Inflammatory macrophage treated with lipopolysaccharide for 4 hours (primary cell): ENCODE measurements at places on chromosomes 7 and 10.

- peak; percentile 60 for DNase-seq
Observed at GRCh38 chr7:146961617-146962016, 845.0 kb downstream of the CNTNAP2 start.

GRCh38 chr10:93859049-93859655 is 34.6 kb upstream of the SLC35G1 start:
- no peak for DNase-seq

- no peak for DNase-seq
Observed at GRCh38 chr7:135208102-135208793, 3.1 kb downstream of the WDR91 start.

DNA sequence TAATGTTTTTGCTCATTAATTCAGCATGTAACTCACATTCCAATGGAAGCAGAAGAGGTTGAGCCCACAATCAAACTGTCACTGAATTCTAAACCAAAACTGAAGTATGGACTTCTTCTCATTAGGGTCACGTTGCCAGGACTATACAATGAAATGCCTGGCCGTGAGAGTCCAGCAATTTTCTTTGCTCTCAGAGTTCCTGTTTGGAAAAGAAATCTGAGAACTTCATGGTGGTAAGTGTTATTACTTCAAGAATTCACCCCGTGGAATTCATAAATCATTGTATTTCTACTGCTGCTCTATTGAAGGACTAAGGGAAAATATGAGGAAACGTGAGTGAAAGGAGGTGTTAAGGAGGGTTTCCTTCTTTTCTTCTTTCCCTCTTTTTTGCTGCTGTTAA is 441.8 kb upstream of the AKR1E2 start:
- no peak for DNase-seq

DNA sequence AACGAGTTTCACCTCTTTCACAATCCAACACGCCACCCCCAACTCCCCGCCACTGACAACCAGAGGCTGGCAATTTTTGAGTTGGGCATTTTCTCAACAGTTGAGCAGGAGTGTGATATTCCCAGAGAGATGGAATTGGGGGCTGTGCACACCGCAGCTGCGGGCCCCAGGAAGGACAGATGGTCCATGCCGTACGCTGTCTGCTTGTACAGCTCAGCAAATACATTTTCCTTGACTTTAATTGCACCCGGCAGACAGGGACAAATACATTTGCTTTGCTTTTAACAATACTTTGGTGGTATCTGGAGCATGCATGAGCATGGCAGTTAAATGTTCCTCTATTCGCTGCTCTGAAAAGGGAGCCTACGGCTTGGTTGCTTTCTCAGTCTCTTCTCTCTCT is 354.2 kb upstream of the DPP6 start:
- DNase-seq, result no peak

- DNase-seq, result no peak
Observed at GRCh38 chr7:139783647-139784385, 6.0 kb upstream of the HIPK2 start.

DNA sequence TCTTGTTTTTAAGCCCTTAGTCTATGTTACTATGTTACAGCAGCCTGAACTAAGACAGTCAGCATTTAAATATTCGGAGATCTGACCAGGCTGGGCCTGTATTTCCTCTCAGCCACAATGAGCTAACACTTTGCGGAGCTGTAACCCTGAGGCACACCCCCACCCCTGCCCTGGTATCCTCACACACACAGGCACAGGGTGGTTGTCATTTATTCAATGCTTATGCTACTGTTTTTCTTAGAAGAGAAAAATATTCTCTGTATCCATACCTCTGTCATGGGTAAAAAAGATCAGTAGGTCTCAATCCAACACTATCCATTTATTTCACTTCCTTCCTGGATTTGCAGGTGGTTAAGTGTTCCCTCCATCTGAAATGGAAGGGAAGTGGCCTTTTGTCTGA is 80.3 kb upstream of the TRIL start:
- DNase-seq, result no peak

DNA sequence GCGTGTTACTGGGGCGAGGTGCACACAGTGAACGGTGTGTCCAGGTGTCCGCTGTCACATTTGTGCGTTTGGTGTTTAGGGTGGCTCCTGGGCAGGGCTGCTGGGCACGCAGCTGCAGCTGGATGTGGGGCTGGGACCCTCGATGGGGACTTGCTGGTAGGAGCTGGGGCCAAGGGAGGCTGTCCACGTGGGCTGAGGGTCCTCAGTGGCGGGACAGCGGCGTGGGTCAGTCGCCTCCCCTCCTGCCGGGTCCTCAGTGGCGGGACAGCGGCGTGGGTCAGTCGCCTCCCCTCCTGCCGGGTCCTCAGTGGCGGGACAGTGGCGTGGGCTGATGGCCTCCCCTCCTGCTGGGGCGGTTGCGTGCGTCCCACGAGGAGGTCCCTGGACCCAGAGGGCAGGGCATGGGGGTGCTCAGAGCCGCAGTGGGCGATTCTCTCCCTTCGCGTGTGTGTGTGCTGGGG is 68.5 kb downstream of the INPP5A start:
- DNase-seq, result no peak

GRCh38 chr7:141333459-141333858 is 217.8 kb upstream of the AGK start:
- DNase-seq, result no peak

- no peak for DNase-seq
Observed at GRCh38 chr7:35261041-35261440, 7.1 kb upstream of the TBX20 start.

DNA sequence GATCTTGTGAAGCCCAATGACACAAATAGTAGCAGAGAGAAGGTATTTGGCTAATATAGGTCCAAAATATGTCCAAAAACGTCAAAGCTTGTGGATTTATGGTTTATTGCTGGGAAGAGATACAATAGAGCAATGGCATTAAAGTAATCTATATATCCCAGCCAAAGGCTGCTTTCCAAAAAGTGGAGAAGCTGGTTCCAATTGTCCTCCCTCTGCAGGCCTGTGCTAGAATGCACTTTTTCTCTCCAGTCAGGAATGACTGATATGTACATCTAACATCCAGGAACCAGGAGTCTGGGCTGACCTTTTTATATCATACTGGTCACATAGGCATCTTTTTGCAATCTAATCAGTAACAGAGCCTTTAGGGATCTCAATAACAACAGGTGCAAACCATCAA is 167.1 kb upstream of the FAM3C start:
- no peak for DNase-seq

DNA sequence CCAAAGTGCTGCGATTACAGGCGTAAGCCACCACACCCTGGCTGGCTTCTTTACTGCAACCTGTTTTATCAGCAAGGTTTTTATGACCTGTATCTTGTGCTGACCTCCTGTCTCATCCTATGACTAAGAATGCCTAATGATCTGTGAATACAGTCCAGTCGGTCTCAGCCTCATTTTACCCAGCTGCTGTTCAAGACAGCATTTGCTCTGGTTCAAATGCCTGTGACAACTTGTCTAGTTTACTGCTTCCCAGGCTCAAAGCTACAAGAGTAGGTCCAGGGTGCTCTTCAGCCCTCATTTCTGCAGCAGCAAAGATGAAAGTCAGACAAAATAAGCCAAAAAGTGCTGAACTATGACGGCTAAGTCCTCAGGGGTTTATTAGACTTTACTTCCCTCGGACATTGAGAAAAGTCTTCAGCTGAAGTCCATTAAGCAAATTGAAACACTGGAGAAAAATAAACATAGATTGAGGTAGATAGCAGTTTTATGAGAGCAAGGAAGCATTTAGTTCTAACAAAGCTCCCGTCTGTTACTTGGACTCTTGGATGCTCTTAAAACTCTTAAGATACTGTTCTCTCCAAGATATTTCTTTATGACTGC is 12.5 kb upstream of the LYZL1 start:
- no peak for DNase-seq

DNA sequence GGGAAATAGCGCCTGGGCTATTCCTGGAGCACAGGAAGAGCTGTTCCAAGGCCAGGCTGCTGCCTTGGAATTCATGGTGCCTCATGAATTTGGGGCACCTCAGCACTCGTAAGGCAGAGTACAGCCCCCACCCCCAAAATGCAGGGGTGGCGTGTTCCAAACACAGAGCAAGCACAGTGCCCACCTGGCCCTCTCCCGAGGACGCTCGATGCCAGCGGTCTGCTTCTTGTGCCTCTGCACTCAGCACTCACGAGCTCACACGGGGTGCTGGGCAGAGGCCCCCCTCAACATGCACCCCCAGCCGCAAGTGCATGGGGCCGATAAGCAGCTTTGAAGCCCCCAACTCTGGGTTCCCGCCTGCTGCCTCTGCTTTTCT is 60.1 kb downstream of the ZRANB1 start:
- no peak for DNase-seq

GRCh38 chr7:157555944-157556641 is 219.3 kb downstream of the DNAJB6 start:
- DNase-seq, result no peak

DNA sequence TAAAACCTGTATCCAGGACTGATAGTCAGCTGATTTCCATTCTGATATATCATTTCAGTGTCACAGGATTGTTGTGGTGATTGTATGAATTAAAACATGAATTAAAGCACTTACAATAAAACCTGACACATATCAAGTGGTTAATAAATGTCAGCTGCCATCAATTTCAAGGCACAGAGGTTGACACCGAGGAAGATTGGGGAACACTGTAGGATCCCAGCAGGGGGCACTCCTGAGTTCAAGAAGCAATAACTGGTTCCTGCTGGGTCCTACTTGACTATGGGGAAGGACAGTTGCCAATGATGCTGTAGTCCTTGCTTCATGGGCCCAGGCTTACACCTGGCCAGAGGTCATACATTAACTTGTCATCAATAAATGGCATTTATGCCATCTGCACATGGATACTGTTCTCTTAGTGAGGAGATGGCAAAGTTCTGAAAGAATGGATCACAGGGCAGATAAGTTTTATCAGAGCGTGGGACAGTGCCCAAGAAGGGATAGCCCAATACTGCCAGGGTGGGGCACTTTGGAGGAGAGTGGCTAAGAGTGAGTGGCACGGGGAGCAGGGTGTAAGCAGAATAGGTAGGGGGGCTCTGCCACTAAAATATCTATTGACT is 24.1 kb downstream of the FZD1 start:
- peak; percentile 66 for DNase-seq

GRCh38 chr10:91210435-91210834 is 10.0 kb upstream of the PCGF5 start:
- no peak for DNase-seq

DNA sequence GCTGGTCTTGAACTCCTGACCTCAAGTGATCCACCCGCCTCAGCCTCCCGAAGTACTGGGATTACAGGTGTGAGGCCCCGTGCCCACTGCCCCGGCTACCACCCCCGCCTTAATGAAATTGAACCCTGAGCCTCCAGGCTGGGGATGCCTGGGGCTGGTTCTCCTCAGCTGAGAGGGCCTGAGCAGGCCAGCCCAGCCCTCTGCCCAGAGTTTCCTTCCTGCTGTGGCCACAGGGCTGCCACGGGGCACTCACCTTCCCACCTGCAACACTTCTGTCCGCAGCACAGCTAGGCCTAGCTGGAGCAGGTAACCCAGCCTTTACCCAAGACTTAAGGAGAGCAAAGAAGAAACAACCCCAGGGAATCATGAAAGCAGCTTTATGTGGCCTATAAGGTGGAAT is 78.1 kb upstream of the ANLN start:
- no peak for DNase-seq

GRCh38 chr10:5413012-5413938 is 918 bp downstream of the NET1 start:
- peak; percentile 34 for DNase-seq

DNA sequence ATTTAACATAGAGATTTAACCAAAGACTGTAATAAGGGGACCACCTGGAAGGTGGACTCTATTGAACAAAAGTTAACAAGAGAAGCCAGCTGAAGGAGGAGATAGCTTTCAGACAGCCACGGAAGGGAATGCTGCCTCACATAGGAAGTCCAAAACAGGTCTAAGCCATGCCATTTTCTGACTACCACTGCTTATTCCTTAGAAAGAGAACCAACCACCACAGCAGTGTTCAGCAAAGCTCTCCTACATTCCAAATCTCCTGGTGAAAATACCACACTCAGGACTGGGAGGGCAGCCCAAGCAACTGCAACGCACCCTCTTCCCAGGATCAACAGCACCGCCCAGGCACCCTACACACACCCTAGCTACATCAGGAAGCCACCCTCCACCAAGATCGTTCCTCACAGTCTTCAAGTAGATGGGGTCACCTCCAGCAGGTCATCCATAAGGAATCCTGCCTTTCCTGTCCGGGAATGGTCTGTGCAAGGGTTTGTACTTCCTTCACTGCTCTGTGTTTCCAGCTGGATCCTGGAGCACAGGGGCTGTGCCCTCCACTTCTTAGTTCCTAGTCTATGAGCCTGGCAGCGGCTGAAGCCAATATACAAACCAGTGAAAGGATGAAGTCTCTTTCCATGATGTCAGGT is 2.5 kb downstream of the KIAA1549 start:
- DNase-seq, result no peak

DNA sequence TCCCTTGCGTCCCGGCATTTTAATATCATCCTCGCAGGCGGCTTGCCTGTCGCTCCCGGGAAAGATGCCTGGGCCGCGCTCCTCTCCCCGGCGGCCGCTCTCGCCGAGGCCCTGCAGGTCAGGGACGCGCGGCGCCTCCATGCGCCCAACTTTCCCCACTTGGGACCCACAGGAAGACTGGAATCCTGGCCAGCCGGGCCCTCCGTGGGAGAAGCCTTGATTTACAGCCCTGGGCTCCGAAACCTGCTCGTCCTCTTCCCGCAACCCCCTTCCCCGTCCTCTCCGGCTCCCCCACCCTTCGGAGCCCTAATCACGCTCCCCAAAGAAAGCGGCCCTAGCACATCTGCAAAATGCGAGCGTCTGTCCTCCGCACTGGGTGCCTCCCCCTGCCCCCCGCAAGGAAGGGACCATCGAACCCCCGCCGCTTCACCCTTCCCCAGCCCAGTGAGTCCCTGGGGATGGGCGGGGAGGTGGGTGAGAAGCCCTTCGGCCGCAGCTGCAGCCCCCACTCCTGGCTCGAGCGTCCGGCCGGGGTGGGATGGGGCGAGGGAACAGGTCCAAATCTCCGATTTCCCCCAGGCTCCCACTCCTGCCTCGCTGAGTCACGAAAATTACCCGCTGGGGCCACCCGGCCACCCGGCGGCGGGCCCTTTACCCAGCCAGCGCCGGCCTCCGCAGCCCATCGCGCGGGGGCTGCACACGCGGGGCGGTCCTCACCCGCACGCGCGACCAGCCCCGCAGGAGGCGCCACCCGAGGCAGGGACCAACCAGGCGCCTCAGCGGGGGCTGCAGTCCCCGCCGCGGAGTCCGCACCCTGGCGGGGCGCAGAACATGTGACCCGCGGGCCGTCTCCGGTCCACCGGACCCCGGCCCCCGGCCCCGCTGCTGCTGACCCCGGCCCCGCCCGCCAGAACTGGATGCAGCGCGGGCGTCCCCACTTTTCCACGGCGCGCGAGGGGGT is 695 bp downstream of the HSPA12A start:
- DNase-seq, result no peak

- DNase-seq, result no peak
Observed at GRCh38 chr10:115949282-115949844, 323.6 kb downstream of the GFRA1 start.

GRCh38 chr10:10067644-10068043 is 950.0 kb upstream of the CELF2 start:
- no peak for DNase-seq

GRCh38 chr7:128951296-128951695 is 13.6 kb downstream of the IRF5 start:
- DNase-seq, result peak; percentile 30

GRCh38 chr7:157404845-157405481 is 68.2 kb downstream of the DNAJB6 start:
- no peak for DNase-seq

GRCh38 chr10:58291538-58292174 is 22.7 kb downstream of the CISD1 start:
- DNase-seq, result peak; percentile 66

- DNase-seq, result no peak
Observed at GRCh38 chr10:117409549-117410305, 34.5 kb upstream of the PDZD8 start.
